ENCODE measurements at places on chromosomes 7 and 10.

GRCh38 chr7:133958822-133959221 lies 168.3 kb upstream of the LRGUK start:
- no peak for DNase-seq

DNA sequence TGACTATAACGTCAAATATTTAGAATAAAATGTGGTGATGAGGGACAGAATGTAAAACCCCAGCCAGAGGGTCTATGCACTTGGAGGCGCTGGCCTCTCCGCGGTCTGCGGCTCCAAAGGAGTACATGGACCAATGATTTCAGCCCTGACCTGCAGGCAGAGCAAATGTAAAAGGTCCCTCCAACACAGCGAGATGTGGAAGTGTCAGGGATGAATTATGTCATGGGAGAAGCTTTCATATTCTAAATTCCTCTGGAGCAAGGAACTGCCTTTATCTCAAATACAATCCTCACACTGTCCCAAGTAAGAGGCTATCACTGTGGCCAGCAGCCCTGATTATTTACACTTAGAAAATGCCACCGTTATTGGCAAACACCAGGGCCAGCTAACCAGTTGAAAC lies 139.4 kb downstream of the GFRA1 start:
- DNase-seq: no peak

DNA sequence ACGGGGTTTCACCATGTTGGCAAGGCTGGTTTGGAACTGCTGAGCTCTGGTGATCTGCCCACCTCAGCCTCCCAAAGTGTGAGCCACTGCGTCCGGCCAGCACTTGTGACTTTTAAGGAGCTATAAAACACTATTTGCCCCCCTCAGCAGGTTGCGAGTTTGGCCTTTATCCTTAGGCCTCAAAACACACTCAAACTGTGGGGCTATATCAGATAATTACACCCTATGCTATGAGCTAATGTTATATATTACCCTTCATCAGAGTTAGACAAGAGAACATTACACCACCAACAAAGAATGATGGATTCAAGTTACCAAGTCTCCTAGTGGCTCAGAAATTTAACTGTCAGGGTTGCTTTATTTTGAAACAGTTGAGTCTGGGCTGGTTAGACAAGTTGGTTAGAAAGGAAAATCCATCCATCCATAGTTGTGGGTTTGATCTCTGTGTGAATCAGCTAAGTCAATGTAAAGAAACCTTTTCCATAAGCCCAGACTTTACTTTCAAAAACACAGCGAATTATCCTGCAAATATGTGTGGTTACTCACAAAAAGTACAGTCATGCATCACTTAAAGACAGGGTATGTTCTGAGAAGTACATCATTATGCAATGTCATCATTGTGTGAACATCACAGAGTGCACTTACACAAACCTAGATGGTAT lies 115.8 kb downstream of the SEMA3D start:
- no peak for DNase-seq

DNA sequence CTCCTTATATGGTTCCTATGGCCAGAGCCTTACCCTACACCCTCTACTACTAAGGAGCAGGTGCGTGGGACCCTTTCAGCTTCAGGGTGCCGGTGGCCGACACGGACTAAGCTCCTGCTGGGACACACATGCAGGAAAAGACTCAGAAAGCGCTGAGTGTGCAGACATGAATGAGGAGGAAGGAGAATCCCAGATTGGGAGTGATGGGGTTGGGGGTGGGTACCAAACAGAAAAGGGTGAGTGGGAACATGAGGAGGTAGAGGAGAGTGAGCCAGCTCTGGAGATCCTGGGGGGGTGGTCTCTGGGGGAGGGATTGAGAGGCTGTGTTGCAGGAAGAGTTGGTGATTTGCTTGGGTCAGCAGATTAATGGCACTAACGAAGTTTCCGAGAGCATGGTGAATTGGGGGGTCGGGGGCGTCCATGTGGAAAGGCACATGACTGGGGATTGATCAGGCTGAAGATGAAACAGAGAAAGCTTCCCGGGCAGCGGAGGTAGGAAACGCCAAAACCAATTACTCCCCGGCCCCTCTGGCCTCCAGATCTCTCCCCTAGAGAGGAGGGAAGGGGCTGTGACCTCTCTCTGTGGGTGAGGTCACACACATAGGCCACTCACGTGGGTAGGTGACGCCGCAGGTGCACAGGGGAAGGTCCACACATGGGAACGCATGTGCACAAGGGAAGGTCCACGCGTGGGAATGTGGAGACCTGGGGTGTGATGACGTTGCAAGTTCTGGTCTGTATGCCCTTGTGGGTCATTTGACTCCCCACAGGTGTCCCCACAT lies 37.9 kb upstream of the SLF2 start:
- no peak for DNase-seq

DNA sequence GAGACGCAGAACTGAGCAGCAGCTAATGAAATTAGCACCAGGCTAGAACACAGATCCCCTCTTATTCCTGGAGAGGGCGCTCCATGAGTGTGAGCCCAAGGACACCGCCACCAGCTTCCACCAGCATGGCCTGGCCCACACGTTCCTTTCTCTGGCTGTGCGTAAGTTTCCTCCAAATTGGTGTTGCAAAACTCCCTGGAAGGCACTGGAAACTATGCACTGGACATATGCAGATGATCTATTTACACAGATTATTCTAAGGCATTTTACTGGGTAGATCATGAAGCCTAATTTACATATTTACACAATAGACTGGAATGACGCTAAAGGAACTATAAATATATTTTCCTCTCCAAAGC lies 455.6 kb upstream of the FOXK1 start:
- DNase-seq: no peak

DNA sequence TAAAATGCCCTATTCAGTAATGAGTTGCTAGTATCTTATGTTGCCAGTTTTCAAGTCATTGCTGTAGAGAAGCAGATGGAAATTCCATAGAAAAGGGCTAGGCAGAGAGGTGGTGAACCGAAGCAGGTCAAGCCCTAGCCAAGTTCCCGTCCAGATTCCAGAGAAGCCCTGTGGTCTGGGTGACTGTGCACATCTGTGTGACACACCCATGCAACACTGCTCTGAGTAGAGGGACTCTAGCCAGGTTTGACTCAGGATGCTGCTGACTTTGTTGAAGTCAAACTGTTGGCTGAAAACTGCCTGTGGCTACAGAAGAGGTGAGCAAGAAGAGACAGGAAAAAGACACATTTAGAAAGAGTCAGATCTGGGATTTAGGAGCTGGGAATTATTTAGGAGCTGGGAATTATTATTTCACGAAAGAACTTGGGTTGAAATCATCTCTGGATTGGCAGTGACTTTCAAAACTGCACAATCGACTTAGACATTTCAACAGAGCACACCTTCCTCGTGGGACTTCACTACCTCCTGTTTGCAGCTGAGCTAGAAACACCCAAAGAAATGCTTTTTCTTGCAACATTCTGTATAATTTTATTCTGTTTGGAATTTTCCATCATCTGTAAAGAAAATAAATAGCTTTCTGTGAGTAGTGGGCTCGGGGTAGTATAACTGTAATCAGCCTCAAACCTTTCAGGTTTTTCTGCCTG lies 149.1 kb upstream of the PRKCQ start:
- DNase-seq: no peak

GRCh38 chr7:134750083-134751062 lies 29.1 kb upstream of the CALD1 start:
- DNase-seq: peak; percentile 69

DNA sequence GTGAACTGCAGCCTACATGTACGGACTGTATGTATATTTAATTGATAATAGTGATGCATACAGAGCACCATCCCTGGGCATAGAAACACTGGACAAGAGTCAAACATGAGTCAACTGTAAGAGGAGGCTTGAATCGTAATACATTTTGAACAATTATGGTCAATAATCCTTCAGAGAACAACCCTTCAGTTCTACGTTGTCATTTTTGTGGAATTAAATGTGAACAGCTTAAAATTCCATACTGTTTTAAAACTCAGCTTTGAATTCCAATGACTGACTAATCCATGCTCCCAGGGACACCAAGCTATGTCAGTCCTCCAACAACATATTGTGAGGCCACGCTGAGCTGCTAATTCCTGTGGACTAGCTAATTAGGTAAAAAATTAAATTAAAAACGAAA lies 41.5 kb upstream of the KMT2E start:
- DNase-seq: no peak

DNA sequence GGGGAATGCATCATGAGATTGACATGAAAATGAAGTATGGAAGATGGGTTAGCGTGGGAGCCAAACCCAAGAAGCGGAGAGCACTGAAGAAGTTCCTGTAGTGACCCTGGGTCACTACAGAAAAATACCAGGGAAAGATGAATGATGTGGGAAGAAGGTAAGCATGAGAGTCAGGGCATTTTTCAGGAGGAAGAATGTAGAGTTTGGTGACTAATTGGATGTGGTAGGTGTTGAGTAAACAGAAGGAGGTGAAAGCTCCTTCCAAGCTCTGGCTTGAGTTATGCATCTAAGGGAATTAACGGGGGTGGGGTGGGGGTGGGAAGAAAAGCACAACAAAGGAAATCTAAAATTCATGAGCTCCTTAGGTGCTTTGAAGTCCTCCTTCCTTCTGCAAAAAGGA lies 238.1 kb upstream of the AOAH start:
- no peak for DNase-seq

GRCh38 chr10:32049113-32049512 lies 7.1 kb downstream of the KIF5B start:
- DNase-seq: no peak

GRCh38 chr7:77903597-77903996 lies 105.0 kb downstream of the PHTF2 start:
- DNase-seq: no peak

GRCh38 chr10:132349766-132350165 lies 17.8 kb downstream of the LRRC27 start:
- no peak for DNase-seq

DNA sequence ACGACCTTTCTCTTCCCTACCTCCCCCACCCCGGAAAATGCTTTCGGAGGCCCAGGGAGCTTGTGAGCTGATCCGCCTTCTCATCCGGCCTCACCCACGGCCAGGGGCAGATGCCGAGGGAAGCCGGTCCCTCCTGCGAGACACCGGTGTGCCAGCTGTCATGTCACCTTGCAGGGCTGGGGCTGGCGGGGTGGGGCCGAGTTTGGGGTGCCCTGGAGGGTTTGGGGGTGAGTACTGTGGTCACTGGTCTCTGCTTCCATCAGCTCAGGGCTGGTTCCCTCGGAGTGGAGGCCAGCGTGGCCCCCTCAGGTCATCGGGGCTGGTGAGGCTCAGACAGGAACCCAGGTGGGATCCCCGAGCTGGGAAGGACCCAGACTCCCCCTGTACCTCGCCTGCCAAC lies 48.7 kb downstream of the RCC1L start:
- DNase-seq: no peak

GRCh38 chr10:94546049-94546900 lies 687 bp downstream of the HELLS start:
- DNase-seq: peak; percentile 12

DNA sequence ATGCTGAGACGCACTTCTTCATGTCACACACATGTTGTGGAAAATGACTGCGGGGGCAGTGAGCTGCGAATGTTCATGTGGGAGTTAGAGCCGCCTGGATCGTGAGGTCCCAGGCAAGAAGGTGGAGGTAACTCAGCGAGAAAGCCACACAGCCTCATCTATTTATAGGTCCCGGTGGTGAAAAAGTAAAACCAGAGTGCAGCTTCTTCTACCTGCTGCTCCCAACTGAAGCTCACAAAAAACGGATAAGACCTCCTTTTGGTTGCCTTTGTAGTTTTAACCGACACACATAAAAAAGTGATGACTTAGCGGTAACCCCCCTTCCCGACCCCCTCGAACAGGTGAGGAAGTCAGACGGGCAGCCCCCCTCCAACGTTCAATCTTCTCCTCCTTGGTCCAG lies 276.9 kb downstream of the GATA3 start:
- DNase-seq: peak; percentile 18

- DNase-seq: no peak
Measured at GRCh38 chr10:43151371-43151770, 13.1 kb downstream of the CSGALNACT2 start.

- no peak for DNase-seq
Measured at GRCh38 chr10:3396116-3396515, 223.5 kb upstream of the PITRM1 start.

- DNase-seq: no peak
Measured at GRCh38 chr10:67804395-67804678, 33.7 kb downstream of the DNAJC12 start.

- no peak for DNase-seq
Measured at GRCh38 chr10:21100190-21100589, 203.1 kb upstream of the NEBL start.

DNA sequence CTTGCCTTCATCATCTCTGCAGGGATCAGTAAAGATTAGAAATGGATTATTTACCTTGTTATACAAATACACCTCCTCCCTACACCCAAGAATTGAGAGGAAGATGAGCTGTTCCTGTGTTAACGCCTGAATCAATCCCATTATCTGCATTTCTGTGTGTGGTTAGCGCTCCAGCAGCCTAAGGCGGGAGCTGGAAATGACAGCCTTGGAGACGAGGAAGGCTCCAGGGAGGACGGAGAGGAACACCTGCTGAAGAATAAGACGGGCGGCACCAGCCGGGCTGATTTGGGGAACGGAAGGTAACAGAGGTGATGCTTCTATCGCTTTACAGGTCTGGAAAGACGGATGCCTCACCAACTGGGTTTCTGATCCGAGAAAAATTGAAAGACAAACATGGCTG lies 34.2 kb upstream of the DDC start:
- DNase-seq: no peak

DNA sequence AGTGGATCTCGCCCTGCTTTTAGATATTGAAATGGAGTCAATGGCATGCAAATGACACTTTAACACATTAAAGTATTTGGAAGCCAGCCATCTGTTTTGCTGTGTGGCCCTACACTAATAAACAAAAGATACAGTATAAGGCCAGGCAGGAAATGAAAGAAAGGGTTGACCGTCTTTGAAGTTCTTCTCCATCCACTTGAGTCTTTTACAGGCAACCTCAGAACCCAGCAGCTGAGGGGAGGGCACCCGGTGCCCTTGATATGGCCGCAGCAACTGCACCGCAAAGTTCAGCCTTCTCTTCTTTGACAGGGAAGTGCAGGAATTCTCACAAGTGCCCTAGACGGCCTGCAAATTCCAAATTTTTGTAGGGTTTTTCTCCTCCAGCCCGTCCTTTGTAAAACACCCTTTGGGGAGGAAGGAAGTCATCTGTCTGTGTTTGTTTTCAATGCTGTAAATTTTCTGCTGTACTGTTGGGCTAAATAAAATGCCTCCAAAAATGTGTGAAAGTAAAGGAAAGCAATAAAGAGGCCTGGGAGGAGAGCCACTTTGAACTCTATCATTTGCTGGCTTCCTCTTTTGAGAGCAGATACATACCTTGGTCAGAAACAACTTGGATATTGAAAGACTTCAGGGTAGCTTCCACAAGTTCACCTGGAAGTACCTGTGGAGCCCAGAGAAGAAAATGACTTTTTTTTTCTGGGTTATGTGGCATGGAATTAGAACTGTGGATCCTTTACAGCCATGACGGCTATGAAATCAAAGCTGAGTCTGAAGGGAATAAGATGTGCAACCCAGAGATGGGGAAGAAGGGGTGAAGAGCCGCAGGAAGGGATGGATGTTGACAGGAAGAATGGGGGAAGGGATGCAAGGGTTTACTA lies 3.6 kb downstream of the HOXA1 start:
- DNase-seq: no peak

DNA sequence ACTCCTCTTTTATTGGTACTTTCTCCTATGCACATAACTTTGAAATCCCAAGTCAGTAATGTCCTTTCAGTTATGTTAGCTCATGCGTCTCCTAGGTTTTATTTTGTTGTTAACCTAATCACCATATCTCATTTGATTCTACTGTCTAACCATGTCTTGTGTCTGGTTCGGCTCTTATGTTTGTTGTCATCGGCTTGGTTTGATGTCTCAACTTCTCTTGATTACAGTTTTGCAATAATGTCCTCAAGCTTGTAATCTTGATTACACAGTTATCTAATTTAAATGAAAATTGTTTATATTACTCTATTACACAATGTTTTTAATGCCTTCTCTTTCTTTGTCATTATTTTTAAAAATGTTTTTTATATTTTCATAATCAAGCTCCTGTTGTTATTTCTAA lies 35.9 kb upstream of the SEMA3A start:
- no peak for DNase-seq

All from activated CD4-positive, alpha-beta T cell treated with anti-CD3 and anti-CD28 coated beads, Interleukin-2, amount 10 ng/mL, durations not matched to agents 7 days and 5 days (primary cell).